ENCODE measurements at places on chromosomes 5 and 9.

- no peak for DNase-seq
Observed at GRCh38 chr9:86043999-86044398, 55.4 kb downstream of the GOLM1 start.

DNA sequence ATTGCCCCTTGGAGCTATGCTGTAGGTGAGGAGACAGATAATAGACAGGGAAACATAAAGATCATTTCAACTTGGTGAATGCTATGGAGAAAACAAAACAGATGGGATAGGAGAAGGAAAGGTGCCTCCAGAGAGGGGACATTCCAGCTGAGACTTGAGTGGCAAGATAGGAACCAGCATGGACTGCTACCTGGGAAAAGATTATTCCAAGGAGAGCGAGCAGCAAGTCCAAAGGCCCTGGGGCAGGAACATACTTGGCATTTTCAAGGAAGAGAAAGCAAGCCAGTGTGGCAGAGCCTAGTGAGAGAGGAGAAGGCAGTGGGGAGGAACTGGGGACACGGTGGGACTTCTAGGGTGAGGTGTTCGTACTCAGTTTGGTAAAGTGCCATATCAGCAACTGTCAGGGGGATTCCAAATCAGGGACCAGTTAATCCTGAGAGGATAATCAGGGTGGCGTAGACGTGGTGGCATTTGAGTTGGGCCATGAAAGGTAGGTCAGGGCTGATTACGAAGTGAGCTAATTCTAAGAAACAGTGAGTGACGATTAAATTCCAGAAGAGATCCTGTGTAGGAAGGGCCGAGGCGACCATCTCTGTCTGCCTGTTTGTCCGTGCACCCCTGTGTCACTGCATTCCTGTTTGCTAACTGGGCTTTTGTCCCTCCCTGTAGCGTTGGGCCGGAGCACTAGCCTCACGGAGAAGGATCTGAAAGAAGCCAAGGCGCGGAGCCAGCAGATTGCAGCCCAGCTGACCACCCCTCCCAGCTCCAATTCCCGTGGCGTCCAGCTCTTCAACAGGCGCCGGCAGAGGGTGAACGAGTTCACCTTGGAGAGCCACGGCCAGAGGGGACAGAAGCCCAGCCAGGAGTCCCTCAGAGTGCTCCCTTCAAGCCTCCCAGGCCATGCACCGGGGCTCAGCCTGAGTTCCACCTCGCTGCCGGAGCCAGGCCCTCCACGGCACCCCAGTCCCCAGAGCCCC is 7.1 kb downstream of the SYNPO start:
- no peak for DNase-seq

- no peak for DNase-seq
Observed at GRCh38 chr5:50476549-50476948, 35.5 kb upstream of the EMB start.

GRCh38 chr5:73032635-73033034 is 76.8 kb downstream of the FCHO2 start:
- DNase-seq = no peak

GRCh38 chr5:110096419-110096818 is 406.7 kb downstream of the MAN2A1 start:
- no peak for DNase-seq

- no peak for DNase-seq
Observed at GRCh38 chr9:33291031-33291397, 698 bp downstream of the NFX1 start.

- no peak for DNase-seq
Observed at GRCh38 chr5:172423379-172424110, 30.8 kb downstream of the SH3PXD2B start.

- DNase-seq = no peak
Observed at GRCh38 chr5:1913578-1913977, 30.9 kb upstream of the IRX4 start.

- DNase-seq = no peak
Observed at GRCh38 chr9:81860581-81860980, 67.6 kb upstream of the SPATA31D4 start.

DNA sequence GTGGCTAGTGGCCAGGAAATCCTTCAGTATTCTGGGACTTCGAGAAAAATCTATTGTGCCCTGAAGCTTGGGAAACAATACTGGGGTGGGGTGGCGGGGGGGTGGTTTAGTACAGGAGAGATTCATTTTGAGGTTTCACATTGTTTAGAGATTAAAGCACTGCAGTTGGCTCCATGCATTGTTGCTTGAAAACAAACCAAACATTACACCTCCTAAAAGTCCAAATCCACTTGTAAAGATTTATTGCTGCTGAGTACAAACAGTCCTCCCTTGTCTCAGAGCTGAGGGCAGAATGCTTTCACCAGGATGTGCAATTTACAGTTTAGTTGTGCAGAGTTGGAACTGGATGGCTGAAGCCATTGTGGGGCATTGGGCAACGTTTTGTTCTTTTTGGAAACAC is 49.4 kb downstream of the GGTA1 start:
- no peak for DNase-seq

DNA sequence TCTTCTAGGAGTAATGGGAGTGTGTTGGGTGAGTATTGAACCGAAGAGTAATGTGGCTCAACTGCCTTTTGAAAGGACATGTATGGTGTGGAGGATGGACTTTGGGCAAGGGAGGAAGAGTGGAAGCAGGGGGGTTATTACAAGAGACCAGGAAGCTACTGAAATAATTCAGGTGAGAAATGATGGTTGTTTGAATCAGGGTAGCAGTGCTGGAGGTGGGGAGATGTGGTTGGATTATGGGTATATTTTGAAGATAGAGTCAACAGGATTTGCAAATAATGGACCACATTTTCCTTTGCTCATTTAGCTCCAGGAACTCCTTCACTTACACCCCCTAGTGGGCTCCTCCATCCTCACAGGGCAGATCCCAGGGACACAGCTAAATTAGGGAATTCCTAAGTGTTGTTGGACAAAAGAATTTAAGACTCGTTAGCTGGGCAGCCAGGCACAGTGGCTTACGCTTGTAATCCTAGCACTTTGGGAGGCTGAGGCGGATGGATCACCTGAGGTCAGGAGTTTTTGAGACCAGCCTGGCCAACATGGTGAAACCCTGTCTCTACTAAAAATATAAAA is 1.2 kb upstream of the SLC4A9 start:
- DNase-seq = no peak

- no peak for DNase-seq
Observed at GRCh38 chr5:106159616-106160015, 1511.1 kb downstream of the EFNA5 start.

DNA sequence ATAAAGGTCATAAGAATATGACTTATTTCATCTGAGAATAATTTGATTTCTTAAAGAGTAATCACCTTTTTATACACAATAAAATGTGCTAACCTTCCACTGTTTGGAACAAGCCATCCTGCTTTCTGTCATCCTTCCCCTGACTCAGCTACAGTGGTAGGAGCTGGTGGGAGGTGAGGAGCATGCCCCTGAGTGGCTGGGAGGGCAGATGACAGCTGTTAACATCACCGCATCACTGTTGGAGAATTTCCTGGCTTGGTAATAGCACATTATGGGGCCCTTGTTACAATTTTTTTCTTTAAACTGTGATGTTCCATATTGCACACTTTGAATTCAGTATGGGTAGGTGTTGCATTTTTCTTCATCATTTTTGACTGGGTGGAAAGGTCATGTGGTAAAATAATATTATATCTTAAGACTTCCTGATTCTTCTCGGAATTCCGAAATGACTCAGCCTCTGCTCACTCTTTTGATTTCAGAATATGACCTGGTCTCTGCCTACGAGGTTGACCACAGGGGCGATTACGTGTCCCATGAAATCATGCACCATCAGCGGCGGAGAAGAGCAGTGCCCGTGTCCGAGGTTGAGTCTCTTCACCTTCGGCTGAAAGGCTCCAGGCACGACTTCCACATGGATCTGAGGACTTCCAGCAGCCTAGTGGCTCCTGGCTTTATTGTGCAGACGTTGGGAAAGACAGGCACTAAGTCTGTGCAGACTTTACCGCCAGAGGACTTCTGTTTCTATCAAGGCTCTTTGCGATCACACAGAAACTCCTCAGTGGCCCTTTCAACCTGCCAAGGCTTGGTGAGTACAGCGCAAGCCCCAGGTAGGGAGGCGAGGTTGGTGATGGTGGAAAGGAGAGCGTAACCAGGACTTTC is 5.8 kb downstream of the ADAMTS16 start:
- no peak for DNase-seq

DNA sequence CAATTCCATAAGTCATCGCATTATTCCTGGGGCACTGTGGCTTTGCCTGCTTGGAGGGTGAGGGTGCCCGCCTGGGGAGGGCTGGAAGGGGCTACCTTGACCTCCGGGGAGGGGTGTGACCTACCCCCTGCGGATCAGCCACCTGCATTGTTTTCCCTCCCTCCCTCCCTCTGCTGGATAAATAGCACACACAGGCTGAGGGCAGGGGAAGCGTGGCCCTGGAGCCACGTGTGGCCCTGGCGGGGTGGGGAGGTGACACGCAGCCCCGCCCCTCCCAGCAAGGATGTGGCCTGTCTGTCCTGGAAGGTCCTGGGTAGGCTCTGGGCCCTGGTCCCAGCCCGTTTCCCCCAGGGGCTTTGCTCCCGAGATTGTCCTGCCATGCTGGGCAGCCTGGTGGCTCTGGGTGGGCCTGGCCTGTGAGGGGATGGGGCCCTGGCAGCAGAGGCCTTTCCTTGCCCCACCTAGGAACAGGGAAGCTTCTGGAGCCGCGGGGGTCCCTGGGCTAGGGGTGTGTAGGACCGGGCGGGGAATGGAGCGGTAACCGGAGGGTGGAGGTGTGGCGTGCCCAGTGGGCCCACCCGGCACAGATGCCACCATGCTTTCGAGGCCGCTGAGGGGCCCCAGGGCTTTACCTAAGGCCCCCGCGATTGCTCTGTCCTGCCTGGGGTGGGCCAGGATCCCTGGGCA is 33.4 kb downstream of the RXRA start:
- no peak for DNase-seq

DNA sequence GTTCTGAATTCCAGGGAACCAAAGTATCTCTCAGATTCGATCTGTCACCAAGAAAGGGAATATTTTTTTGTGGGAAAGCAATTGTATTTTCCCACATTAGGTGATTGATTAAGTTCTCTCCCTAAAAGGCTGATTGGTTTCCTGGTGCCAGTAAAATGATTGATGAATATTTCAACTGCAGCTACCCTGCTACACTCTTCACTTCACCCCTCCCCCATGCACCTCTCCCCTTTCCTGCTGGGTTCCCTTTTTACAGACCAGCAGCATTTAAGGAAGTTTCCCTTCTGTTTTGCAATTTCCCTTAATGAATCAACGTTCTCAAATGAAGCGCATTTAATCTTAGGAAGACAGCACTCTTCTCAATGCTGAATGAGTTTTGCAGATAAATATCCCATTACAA is 13.1 kb downstream of the NR6A1 start:
- no peak for DNase-seq

DNA sequence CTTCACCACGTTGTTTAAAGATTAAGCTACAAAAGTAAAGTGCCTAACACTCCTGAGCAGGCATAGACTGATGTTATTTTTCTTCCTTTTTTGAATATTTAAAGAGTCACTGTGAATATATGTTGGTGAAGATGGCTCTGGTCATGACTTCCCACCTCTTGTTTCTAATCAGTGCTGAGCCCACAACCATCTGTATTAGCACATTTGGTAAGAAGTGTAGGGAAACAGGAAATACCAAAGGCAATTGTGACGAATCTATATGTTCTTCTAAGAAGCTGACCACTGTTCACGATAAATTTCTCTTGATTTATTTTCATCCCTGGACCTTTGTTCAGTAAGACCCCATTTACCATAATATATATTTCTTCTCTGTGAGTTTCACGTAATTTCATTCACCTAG is 108.3 kb upstream of the PCA3 start:
- DNase-seq = no peak

DNA sequence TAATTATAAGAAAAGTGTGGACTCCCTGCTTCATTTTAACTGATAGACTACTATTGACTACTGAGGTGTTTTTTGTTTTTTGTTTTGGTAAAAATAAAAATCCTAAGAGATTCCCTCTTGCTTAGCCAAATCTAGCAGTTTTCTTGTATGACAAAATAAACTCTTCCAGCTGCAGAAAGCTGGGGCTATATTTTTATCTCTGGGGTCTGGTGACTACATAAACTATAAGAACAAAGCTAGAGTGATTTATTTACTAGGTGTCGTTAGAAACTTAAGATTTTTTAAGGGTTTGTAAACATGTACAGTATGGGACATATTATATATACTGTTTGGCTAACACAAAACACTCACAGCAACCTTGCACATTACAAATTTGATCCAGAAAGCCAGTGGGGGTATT is 467.4 kb upstream of the MPDZ start:
- no peak for DNase-seq

- DNase-seq = no peak
Observed at GRCh38 chr5:116428966-116429365, 145.7 kb downstream of the SEMA6A start.

DNA sequence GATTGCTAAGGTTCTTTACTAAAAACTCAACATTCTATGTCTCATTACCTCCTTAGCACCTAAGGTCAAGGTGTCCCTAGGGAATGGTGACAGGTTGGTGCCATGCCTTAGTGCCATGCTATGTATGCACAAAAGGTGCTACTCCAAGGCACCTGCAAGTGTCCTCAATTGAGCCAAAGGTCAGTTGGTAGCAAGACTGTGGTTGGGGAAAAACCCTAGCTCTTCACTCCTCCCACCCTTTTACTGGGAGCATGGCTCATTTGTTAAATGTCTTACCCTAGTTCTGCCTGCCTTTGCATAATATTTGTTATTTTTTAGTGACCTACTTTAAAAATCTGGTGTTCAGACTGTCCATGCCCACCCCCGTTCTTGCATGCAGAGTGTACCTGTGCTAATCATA is 17.0 kb downstream of the ACO1 start:
- no peak for DNase-seq

DNA sequence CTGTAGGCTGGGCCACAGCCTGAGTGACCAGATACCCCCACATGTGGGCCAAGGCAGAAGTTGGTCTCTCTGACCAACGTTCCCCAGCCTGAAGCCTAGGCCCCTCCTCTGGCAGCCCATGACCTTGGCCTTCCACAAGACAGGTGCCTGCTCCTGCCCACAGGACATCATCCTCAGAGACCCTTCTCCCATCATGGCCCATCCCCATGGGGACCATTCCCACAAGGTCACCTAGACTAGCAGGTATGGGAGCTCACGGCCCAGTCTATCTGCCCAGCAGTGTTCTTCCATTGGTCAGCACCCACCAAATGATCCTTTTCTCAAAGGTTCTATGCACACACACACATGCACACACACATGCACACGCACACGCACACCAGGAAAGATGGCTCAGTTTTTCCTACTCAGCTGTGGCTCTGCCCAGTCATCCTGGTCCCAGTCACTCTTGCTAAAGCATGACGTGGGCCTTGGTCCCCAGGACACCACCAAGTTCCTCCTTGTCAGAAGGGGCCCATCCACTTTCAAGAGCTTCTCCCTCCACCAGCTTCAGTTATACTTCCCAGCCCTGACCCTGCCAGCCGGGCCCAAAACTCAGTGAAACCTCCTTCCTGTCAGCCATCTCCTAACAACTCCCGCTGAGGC is 65.4 kb downstream of the PAX5 start:
- no peak for DNase-seq

DNA sequence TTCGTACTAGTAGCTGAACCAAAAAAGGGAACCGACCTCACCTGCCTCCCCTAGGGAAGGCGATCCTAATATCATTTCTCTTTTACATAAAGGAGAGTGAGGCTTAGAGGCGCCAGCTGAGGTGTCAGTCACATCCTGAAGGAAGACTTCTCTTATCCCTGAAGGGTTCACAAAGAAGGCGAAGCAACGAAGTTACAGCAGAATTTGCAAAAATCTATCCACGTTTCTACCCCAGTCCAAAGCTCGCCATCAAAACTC is 598 bp upstream of the KIAA1191 start:
- DNase-seq = no peak

All from GOT3 (cell line).